ENCODE measurements at places on chromosomes 16 and 17.
A peak's percentile ranks its signal among the peaks of the same experiment; 100 is the strongest.

- DNase-seq = peak; percentile 75
Observed at GRCh38 chr17:55295411-55296170, 30.8 kb downstream of the HLF start.

DNA sequence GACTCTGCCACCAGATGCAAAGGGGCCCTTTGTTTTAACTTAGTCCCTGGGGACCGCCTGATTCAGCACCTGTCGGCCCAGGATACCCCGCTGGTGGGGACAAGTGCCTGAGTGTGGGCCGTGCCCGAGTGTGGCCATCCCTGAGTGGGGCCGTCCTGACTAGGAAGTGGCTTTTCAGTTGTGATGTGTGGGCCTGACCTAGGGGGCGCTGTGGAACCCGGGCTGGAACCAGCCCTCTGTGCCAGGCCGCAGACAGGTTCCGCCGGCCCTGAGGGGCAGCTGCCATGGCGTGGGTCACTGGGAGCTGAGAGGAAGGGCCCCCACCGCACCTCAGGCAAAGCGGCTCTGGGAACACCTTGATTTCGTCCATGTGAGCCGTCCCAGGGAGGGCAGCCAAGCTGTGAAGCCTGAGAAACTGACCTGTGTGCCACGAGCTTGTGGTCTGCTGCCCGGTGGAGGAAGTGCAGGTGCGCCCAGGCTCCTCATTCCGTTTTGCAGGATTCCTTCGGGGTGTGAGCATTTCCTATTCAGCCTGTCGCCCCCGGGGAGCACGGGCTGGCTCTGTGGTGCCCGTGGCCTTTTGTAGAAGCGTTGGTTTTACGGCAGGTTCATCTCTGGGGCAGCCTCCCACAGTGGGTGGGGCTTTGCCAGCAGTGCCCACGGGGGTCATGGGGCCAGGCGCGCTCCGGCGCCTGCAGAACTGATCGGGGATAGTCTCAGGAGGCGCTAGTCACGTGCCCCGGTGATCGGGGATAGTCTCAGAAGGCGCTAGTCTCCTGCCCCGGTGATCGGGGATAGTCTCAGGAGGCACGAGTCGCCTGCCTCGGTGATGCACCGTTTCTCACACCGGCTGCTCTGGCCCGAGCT, 5.3 kb downstream of the RPL13 start:
- peak; percentile 80 for DNase-seq

DNA sequence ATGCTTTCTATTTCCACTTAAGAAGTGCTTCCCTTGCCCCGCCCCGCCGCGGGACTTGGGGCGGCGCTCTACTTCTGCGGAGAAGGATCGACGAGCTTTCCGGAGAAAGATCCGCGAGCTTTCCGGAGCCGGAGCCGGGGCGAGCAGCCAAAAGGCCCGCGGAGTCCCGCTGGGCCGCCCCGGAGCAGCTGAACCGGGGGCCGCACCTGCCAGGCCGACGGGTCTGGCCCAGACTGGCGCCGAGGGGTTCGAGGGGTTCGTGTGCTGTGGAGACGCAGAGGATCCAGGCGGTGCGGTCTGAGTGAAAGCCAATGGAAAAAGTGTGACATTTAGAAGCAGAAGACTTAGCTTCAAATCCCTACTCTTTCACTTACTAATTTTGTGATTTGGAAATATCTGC, 50.8 kb downstream of the TBC1D26 start:
- peak; percentile 74 for DNase-seq

GRCh38 chr17:83128306-83129240, 49.2 kb downstream of the METRNL start:
- DNase-seq = no peak

- peak; percentile 67 for DNase-seq
Observed at GRCh38 chr17:77011173-77012011, 129.4 kb upstream of the SEC14L1 start.

- DNase-seq = no peak
Observed at GRCh38 chr16:57637965-57638364, 9.5 kb downstream of the ADGRG1 start.

DNA sequence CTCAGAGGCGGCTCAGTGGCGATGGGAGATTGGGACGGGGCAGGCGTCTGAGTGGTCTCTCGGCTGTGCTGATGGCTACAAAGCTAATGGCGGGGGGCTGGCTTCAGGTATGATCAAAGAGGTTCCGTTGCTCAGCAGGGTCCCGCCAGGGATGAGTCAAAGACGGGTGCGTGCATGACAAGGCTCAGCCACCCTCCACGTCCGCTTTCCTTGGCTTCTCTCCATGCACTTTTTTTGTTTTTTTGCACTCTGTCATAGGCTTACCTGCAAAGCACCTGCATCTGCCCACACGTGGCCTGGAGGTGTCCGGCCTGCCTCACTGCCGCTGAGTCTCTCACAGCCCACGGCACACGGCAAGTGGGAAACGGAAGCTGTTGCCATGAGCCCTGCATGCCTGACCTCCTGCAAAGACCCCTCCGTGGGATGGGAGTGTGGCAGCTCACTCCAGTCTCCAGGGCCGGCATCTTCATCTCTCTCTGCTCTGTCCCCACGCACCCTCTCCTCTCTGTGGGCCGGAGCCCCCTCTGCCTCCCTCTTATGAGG, 85.5 kb upstream of the ZNF469 start:
- DNase-seq = no peak

DNA sequence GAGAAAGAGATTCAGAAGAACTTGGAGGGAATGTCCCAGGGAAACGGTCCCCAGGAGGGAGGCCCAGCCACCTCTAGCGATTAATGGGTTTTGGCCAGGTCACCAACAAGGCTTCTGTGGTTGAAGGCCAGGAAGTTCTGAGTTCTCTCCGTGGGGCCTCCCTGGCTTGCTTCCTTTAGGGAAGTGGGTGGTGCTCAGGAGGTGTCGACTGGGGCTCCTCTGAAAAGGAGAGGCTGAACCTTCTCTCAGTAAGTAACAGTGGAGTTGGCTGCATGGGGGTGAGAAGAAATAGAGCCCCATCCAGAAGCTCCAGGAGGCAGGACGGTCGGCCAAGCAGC, 77.1 kb upstream of the GSE1 start:
- peak; percentile 70 for DNase-seq

- no peak for DNase-seq
Observed at GRCh38 chr17:18119166-18119745, 10.7 kb downstream of the MYO15A start.

DNA sequence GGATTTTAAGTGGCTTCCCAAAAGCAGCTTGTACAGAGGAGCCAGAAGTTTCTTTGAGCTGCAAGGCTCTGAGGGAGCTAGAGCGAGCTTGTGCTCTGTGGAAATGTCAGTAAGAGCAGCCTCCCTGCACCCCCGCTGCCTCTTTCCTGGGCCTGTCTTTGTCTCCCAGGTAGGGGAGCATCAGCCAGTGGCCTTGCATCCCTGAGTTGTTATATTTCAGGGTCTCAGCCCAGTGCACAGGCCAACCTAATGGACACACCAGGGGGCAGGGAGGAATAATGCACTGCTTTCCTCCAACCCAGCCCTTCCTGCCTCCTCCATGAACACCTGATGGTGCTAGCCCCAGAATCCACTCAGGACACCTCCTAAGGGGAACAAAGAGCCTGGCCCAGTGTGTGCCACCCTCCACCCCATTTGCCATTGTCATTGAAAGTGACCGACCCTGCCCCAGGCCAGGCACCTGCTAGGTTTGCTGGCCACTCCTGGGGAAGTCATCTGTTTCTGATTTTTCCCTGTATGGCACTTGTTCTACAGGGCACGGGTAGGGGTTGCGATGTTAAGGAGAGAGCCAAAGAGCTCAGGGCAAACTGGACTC, 6.3 kb downstream of the TPPP3 start:
- no peak for DNase-seq

DNA sequence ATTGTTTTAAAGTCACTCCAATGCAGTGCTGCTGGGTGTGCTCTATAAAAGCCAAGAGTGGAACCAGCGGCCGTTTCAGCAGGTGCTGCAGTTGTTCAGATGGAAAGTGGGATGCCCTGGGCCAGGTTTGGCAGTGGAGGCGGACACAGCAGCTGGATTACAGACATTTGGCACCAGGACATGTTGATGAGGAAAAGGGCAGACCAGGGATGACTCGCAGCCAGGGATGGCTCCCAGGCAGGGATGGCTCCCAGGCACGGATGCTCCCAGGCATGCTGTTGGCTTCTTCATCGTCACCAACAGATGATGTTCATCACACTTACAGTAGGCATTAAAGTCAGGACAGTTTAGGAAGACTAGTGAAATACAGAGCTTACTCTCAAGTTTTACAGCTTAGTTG, 10.0 kb downstream of the GAN start:
- DNase-seq = peak; percentile 42

GRCh38 chr16:70472786-70473433, 18.5 kb downstream of the FCSK start:
- DNase-seq = no peak

GRCh38 chr17:4008082-4008435, 43.8 kb upstream of the ATP2A3 start:
- DNase-seq = no peak

- peak; percentile 15 for DNase-seq
Observed at GRCh38 chr16:50326835-50327465, 41.8 kb downstream of the BRD7 start.

DNA sequence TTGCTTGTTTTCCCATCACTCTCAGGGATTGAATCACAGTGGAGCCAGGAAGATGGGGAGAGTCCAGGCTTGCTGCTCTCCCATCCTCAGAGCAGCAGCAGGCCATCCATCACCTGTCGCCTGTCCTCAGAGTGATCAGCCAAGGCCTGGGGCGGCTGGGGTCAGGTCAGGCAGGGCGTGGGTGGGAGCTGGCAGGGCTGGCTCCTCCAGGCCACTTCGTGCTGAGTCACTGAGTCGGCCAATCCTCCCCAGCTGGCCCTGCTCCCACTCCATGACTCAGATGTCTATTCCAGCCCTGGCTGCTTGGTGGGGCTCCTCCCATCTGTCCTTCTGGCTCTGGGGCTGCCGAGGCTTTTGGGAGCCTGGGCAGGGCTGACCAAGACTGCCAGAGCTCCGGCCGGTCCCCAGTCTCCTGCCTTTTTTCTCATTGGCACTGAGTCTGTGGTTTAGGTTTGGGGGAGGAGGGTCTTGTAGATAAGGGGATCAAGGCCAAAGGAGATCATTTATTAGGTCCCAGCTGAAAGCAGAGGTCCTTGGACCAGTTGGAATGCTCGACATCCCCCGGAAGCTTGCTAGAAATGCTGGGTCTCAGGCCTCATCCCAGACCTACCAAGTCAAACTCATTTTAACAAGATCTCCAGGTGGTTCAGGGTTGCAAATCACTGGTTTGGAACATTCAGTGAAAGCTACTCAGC, 72.7 kb downstream of the ABCC1 start:
- peak; percentile 97 for DNase-seq

GRCh38 chr17:27993723-27994310, 48.7 kb upstream of the NLK start:
- DNase-seq = no peak

- DNase-seq = no peak
Observed at GRCh38 chr16:22174642-22175041, 12.3 kb downstream of the SDR42E2 start.

GRCh38 chr17:49067163-49067562, 65.4 kb upstream of the B4GALNT2 start:
- no peak for DNase-seq

GRCh38 chr17:72187556-72187955, 66.7 kb downstream of the SOX9 start:
- DNase-seq = no peak

GRCh38 chr17:82097184-82097918, 685 bp downstream of the FASN start:
- DNase-seq = peak; percentile 80

- no peak for DNase-seq
Observed at GRCh38 chr17:81127133-81127455, 38.2 kb upstream of the PVALEF start.

- no peak for DNase-seq
Observed at GRCh38 chr16:80161799-80162739, 378.7 kb upstream of the DYNLRB2 start.

DNA sequence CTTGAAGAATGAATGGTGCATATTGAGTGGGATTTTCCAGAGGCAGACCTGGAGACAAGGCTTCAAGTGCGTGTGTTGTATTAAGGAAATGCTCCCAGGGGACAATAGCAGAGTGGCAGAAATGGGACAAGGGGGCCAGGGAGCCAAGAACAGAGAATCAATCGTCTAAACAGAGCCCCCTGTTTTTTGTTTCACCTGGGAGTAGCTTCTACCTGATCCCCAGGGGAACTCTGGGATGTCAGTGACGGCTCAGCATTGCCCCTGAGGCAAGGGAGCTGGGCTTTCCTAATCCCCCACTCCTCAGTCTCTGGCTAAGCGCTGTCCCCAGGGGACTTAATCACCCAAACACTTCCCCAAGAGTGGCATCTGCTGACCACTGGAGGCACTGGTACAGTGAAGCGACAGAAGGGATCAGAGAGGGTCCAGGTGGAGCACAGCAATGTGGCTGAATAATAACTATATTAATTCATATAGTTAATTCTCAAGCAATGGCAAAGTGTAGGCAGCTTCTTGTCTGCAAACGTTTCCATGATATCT, 35.7 kb upstream of the C16orf78 start:
- no peak for DNase-seq

DNA sequence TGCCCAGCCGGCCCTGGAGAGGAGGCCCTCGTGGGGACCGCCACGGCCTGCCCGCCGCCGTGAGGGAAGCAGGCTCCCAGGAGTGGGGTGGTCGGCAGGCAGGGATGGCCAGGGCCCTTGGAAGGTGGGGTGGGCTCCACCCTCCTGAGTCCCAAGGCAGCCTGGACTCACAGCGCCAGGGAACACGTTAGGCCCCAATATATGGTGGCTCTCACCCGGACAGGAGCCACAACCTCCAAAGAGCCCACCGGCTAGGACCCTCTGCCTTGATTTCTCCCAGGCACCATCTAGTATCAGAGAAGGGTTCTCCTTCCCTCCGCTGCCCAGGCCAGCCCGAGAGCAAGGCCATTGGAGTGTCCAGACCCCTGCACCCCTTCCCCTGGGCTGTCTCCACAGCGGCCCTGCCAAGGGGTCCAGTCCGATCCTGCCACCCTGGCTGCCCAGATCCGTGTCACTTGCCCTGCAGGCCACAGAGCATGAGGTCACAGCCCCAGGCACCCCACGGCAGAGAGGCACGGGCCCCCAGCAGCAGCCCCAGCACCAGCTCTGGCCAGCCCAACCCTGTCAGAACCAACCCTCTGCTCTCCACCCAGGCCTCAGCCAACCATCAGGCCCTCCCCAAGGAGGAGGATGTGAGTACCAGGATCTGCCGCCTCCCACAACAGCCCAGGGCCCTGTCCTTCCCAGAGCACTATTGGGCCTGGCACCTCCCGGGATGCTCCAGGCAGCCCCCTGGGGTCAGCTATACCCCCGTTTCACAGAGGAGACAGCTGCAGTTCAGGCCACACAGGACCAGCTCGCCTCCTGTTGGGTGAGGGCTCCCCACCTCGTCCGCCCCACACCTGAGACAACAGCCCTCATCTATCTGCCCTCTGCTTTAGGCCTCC, 1.1 kb upstream of the AXIN1 start:
- no peak for DNase-seq
